ENCODE measurements at places on chromosomes 2 and 18.

DNA sequence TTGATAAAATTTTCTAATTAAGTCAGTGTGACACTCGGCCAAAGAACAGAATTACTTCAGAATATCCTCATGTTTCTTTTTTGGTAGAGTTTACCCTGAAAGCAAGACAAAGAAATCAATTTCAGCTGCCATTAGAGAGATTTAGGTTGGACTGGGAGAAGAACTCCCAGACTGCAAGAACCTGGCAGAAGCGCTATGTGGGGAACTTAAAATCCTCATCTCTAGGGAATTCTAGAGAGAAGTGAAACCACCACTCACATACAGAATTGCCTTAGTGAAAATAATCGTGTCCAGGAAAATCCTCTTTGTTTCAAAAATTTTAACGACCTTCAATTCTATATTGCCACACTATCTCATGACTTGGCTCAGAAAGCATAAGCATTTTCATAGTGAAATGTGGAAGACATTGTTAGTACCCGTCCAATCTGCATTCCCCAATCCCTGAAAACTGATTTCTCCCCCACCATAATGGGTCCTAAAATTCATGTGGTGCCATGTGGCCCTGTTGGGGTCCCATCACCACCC lies 297.3 kb upstream of the MEIS1 start:
- no peak for DNase-seq

- no peak for DNase-seq
Measured at GRCh38 chr2:26811261-26811660, 25.4 kb downstream of the CENPA start.

DNA sequence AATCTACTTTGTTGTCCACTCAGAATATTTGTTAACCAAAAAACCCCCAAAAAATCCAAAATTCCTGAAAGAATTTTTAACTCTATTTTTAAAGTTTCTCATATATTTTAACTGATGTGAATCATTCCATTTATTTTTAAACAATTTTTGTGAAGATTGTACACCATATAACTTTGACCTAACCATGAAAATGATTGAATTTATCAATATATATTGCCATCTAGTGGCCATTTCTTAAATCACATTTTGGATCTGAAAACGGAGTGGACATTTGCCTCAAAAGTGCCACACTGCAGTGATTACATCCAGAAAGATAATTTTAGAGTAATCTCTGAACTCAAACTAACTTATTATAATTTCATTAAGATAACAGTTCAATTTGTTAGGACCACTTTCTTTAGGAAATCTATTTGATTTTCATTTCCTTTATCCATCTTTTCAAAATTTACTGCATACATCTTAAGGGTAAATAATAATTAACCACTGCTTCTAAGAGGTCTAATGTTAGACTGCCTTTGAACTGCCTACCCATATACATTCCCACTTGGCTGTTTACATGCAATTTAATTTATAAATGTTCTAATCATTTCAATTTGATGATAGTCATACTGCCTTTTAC lies 71.1 kb downstream of the DSC3 start:
- no peak for DNase-seq

- no peak for DNase-seq
Measured at GRCh38 chr2:132374551-132374950, 42.1 kb upstream of the GPR39 start.

GRCh38 chr2:29847886-29848285 lies 73.5 kb downstream of the ALK start:
- DNase-seq, result no peak

DNA sequence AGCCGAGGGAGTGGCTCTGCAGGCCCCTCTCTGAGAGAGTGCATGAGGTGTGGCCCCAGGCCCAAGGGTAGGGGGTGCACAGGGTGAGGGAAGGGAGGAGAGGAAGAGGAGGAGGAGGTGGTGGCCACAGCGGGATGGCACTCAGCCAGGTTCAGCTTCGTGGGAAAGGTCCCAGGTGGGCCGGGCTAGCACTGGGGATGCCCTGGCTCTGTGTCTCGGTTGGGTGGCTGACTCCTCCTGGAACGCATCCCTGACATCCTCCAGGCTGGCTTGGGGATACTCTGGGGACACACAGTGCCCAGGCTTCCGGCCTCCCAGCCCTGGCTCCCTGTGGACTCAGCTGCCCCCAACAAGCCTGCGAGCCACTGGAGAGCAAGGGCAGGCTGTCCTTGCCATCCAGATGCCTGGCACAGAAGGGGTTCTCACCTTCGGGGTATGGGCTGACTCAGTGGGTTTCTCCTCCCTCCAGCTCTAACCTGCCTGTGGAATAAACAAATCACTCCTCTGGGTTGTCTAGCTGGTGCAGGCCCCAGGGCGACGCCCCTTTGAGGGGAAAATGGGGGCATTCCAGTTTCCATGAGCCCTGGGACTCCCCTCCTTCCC lies 582 bp upstream of the ZAP70 start:
- peak; percentile 40 for DNase-seq

GRCh38 chr2:154375579-154375931 lies 322.9 kb upstream of the KCNJ3 start:
- DNase-seq, result no peak

DNA sequence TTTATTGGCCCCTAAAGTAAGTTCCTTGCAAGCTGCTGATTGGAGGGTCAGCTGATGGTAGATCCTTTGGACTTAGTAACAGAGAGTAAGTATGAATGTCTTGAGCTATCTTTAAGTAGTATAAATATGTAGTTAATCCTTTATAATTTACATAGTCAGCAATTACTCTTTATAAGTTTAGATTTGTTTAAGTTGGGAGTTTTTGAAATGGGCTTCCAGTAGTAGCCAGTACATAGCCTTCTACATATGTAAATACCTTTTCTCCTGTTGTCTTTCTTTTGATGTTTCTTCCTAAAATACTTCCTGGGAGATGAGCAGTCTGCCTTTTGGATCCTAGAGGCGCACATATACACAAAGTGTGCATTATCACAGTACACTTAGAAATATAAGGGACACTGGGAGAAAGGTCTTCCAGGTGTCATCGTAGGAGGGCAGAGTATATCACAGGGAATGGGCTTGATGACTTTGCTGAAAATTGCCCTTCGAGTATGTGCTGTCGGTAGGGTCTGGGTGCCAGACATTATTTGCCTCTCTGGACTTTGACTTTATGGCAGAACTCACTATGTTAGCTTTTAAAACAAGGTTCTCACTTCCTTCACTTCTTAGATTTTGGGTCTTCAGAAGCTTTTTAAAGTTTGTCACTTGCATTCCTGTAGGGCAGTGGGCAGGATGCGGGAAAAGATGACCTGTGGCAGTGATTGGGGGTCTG lies 21.6 kb downstream of the TTLL4 start:
- DNase-seq, result no peak

DNA sequence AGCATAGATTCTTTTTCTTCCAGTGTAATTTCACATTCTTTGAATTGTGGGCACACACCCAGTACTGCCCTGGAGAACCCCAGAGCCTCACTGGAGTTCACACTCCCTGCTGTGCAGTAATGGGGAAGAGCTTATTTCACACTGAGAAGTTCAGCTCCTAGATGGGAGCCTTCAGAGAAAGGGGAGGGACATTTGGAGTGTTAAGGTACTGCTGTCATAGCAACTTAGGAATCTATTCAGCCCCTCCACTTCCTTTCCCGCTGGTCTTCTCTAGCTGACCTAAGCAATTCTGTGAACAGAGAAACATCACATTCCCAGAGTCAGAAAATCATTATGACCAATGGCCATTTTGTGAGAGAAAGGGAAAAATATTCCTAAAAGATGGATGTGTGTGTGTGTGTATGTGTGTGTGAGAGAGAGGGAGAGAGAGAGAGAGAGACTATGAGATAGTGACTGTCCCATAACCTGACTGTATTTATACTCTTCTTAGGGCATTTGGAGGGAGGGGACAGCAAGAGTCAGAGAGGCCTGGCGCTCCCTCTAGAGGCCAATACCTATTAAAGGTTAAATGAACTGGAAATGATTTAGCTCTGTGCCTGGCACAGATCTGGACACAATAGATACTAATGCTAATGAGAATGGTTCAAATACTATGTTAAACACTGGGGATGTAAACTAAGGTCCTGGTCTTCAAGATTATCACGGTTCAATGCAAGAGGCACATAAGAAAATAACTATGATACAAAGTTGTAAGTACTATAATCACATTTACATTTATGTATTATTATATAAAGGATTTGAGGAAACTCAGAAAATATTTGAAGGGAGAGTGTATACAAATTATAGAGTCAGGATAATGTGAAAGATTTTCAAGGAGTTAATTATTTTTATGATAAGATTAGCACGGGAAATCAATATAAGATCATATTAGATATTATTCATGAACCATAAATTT lies 41.5 kb upstream of the RPE start:
- DNase-seq, result peak; percentile 15

Data from stimulated activated CD4-positive, alpha-beta T cell treated with anti-CD3 and anti-CD28 coated beads, Interleukin-1b, Interleukin-23, amount 100 ng/mL, for 24 hours (primary cell).